ENCODE measurements at places on chromosomes 6 and 20.

- DNase-seq = no peak
Observed at GRCh38 chr6:43636308-43636659, 644 bp downstream of the MAD2L1BP start.

DNA sequence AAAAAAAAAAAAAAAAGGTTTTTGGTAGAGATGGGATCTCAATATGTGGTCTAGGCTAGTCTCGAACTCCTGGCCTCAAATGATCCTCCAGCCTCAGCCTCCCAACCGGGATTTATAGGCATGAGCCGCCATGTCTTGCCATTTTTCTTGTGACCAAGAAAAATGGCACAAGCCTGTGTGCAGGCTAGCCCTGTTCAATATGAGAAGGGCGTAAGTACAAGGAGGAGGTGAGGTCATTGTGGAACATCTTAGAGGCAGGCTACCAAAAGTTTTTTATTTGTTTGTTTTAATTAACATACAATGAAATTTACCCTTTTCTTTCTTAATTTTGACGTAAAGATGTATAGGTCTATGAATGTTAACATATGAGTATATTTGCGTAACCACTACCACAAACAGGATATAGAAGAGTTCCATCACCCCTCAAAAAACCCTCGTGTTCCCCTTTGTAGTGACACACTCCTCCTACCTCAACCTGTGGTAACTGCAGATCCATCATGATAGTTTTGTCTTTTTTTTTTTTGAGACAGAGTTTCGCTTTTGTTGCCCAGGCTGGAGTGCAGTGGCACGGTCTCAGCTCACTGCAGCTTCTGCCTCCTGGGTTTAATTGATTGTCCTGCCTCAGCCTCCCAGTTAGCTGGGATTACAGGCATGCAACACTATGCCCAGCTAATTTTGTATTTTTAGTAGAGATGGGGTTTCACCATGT is 28.3 kb upstream of the KIF3B start:
- no peak for DNase-seq

DNA sequence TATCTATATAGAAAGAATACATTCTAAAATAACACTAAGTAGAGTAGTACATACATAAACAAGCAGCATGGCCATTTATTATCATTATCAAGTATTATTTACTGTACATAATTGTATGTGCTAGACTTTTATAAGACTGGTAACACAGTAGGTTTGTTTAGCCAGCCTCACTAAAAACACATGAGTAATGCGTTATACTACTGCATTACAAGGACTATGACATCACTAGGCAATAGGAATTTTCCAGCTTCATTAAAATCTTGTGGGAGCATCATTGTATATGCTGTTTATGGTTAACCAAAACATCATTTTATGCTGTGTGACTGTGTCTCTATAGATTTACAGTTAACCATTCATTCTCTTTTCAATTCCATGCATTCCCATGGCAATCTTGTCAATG is 131.7 kb upstream of the HDGFL1 start:
- DNase-seq = no peak

DNA sequence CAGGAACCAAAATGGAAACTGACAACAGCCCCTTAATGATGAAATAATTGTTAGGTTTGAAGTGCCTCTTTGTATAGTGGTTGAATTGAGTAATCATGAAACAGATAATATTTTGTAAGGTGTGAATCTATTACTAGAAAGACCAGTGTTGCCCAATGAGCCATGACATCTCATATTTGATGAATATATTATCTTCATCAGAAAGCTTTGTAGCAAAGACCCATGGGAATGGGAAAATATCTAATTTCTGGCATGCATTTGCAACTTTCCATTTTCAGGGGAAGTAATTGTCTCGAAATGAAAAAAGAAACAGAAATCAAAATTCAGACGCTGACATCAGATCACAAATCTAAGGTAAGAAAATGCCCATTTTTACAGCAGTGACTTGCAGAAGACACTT is 57.3 kb upstream of the LAMP5 start:
- no peak for DNase-seq

DNA sequence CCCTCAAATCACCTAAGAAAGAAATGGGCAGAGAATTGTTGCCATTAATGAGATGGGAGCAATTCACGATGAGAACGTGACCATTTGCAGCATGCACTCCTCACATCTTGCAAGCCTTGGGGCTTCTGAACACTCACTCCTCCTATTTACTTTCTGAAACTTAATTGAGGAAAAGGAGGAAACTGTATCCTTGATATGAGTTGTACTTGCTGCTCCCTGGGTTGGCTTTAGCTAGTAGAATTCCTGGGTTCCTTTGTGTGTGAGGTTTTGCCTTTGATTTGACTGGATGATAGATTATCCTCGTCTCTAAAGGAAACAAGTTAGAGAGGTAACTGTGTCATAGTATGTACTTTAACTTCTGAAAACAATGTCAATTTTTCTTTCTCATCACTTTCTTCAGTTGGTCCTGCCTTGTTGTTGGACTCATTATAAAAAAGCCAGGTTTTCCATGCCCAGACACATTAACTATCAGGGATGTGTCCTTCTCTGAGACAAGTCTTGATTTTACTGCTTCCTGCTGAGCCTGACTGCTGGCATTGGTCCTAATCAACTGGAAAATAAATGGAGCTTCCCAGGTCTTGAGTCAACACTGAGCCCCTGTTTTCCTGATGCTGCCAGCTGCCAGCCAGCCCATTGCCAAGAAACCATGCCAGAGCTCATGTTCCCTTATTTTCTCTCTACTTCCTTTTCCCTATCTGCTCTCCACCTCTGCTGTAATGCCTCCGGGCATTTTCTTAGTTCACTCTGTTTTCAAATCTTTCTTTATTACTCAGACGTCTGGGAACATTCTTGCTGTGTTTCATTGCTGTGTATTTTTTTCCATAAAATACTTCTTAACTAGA is 6.0 kb upstream of the MRAP2 start:
- no peak for DNase-seq

DNA sequence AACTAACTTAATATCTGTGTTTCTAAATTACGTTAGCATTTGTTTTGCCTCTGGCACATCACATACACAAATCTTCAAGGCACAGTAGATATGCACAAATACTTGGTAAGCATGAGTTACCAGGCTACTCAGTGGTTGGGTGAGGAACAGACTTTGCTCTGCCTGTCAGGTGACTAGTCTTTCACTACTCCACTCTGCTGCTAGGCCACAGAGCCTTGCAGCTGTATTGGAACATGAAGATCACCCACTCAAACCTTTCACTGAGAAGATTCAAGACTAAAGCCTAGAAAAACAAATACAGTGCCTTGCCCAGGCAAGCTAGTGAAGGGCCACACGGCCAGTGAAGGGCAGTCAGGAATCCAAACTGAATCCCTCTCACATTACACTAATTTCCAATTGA is 47.0 kb downstream of the DTNBP1 start:
- no peak for DNase-seq

- DNase-seq = no peak
Observed at GRCh38 chr20:48878534-48879248, 42.8 kb upstream of the ARFGEF2 start.

- no peak for DNase-seq
Observed at GRCh38 chr6:20001286-20001685, 164.1 kb downstream of the ID4 start.

DNA sequence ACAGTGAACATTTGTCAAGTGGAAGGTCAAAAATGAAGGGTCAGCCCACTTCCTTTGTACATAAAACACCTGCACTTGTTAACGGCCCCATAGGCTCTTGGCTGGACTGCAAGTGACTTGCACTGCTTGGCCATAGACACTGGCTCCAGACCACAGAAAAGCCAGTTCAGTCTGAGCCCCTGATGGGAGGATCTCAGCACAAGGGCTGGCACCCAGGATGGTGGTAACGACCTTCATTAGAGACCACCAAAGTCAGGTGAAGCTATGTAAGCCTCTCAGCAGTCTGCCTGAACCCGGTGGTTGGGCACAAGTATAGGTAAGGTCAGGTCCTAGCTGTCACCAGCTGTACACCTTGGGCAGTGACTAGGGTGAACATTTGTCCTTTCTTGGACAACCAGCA is 16.1 kb downstream of the PLAGL2 start:
- no peak for DNase-seq

GRCh38 chr6:74720923-74721322 is 484.9 kb downstream of the COL12A1 start:
- no peak for DNase-seq

DNA sequence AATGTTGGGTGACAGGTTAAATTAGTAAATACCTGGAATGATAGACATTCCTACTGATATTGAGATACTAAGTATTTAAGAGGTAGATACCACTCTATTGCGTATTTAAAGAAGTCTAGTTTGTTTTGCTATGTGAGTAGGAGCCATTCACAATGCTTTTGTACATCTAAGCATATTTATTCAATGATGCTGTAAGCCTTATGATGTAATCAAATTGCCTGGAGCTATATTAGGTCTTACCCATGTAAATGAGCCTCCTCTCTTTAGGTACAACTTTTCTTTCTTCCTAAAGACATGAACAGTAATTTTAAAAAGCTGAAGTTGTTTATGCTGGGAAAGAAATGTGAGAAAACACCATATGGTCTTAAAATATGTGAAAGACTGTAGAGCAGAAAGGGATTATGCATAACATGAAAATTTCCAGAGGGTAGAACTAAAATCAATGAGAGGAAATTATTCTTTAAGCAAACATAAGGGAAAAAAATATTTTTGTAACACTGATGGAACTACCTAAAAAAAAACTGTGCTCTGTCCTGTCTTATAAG is 526.7 kb downstream of the EPHA7 start:
- DNase-seq = no peak

GRCh38 chr6:138647006-138647405 is 126.6 kb upstream of the CCDC28A start:
- no peak for DNase-seq

GRCh38 chr6:14500809-14501208 is 383.2 kb downstream of the CD83 start:
- no peak for DNase-seq

- DNase-seq = no peak
Observed at GRCh38 chr6:137412562-137412961, 81.6 kb downstream of the OLIG3 start.

GRCh38 chr20:48706116-48706656 is 121.6 kb downstream of the PREX1 start:
- DNase-seq = no peak

- no peak for DNase-seq
Observed at GRCh38 chr6:100117680-100118079, 123.7 kb upstream of the MCHR2 start.

- no peak for DNase-seq
Observed at GRCh38 chr6:161021998-161022743, 30.6 kb downstream of the MAP3K4 start.

DNA sequence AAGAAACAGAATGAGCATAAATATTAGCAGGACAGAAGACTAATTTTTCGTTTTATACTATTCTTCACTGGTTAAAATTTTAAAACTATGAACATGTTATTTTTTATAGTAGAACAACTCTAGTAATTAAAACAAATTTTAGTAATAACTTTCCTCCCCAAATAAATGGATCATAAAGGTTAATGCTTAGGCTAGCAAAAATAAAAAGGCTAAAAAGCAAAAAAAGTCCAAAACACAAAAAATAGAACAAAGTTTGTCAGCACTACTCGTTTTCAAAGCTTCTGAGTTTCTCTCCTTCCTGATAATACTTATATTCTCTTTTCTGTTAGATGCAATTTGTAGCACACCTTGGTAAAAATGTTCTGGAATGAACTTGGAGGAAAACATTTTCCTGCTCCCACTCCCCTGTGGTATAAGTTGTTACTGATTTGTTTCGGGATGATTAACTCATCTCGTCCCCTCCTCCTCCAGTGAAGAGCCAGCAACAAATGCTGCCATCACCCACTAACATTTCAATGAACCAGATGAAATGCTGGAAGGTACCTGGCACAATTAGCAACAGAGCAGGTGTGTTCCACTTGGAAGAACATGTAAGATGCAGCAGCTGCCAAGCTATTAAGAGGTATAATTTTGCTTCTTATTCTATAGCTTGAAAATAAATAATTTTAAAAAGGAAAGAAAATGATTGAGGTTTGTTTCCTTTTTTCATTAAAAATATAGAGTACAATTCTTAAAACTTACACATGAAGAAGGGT is 130.5 kb downstream of the MYB start:
- no peak for DNase-seq

- DNase-seq = no peak
Observed at GRCh38 chr6:106360989-106361430, 493 bp downstream of the CRYBG1 start.

DNA sequence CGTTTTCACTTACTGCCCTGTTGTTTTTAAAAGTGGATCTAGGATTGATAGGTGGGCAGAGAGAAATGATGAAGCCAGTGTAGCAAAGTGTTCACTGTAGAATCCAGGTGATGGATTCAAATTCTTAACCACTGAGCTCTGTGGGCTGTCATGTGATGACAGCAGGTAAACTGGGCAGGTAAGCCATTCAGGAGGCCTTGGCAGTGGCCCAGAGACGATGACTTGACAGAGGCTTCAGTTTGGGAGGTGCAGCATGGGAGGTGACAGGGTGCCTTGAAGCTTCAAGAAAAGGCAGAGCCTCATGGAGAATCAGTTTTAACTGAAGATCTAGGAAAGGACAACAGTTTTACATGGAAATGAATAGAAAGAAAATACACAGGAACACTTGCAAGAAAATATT is 2.0 kb downstream of the NAA20 start:
- no peak for DNase-seq

- DNase-seq = no peak
Observed at GRCh38 chr6:147910281-147910680, 401.8 kb downstream of the SAMD5 start.

DNA sequence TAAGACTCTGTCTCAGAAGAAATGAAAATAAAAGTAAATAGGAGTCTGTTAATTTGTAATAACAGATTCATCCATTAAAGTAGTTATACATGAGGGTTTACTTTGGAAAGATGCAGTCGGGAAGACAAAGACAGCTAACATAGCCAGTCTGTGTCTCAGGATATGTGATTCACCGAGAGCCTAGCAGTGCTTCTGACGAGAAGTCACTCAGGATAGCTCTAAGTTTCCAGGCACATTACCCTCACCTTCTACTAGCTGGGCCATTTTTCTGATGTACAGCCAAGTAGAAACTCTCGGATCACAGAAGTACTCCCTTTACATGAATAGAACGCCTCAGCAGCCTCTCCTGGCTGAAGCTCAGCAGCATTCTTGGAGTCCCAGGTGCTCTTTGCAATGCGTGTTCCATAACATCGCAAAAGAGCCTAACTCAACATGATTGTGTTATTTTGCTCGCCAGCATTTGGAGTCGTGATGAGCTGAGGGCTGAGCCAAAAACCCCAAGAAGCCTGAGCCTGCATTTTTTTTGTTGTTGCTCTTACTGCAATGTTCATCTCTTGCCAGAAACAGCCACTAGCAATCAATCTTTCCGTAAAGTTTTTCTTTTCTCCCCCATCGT is 22.4 kb upstream of the TASP1 start:
- no peak for DNase-seq

- no peak for DNase-seq
Observed at GRCh38 chr6:109964949-109965348, 13.2 kb upstream of the GPR6 start.

DNA sequence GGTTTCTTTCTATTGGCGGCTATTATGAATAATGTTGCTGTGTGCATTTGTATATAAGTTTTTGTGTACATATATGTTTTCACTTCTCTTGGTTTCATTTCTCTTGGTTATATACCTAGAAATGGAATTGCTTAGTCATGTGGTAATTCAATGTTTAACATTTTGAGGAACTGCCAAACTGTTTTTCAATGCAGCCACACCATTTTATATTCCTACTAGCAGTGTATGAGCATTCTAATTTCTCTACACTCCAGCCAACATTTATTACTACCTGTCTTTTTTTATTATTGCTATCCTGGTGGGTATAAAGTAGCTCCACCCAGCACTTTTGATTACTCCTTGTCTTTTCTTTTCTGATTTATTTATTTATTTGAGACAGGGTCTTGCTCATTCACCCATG is 54.8 kb downstream of the PHACTR2 start:
- no peak for DNase-seq
